ENCODE measurements at places on chromosomes 2 and 18.

GRCh38 chr18:64142904-64143303 is 6.0 kb downstream of the LINC00305 start:
- no peak for DNase-seq

- DNase-seq = no peak
Observed at GRCh38 chr18:6222271-6222670, 192.4 kb downstream of the L3MBTL4 start.

GRCh38 chr2:141515931-141516330 is 614.9 kb downstream of the LRP1B start:
- DNase-seq = no peak

DNA sequence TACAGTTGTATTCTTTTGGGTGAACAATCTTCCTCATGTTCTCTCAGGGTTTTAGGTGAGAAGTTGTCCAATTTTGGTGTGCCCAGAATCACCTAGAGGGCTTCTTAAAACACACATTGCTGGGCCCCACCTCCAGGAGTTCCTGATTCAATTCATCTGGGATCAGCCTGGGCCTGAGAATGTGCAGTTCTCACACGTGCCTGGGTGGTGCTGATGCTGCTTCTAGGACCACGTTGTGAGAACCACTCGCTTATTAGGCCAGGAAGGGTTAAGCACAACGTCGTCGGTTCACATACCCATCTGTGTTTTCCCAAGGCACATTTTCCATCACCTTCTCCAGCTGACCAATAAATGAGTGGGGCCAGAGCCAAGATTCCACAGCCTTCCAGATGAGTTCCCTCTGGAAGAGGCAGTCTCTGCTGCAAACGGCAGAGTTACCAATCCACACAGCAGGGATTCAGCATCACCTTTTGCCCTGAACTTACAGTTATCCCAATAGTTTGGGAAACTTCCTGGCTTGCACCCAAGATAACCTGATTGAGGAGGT is 277.7 kb upstream of the HNRNPA3 start:
- no peak for DNase-seq

DNA sequence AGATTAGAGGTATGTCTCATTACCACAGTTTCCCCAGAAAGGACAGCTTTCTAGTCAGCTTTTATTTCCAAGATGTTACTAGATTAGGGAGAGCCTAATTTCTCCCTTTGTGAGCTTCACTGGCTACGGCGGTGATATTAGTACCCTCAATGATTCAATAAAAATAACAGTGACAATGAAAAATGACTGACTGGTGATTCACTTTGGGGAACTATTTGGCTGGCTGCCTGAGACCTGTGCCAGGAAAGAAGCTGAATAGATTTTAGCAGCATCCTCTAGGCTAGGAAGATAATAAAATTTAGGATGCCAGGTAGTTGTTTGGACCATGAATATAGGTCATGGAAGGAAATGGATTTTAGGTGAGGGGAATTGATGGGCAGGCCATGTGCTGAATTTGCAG is 178.7 kb downstream of the FMNL2 start:
- DNase-seq = no peak

GRCh38 chr18:58937071-58937886 is 72.6 kb downstream of the ZNF532 start:
- no peak for DNase-seq

DNA sequence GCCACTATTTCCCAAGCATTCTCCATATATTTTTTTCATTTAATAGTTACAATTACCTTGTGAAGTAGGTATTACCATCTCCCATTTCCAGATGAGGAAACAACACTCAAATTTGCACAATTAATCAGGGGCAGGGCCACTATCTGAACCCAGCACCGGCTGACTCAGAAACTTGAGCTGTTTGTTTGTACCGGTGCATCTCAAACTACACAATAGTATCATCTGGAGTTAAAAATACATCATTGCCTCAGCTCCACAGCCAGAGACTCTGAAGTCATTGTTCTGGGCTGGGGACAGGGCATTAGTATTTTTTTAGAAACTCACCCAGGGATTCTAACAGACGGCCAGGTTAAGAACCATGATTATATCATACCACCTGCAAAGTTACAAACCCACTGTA is 55.9 kb downstream of the CDCA7 start:
- no peak for DNase-seq

DNA sequence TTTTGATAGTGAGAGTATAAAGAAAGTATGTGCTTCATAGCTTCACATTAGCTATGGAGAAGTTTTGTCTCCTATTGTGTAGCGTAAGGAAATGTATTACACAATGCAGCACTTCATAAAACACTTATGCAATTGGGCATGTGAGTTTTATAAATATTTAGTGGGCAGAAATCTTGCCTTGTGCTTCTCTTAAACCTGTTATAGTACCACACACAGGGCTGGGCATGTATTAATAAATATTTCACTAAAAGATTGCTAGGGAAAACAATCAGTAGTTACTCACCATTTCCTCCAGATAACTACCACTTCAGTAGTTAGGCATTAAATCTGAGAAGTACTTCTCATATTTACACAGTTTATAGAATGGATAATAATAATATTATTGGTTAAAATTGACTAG is 1080.8 kb upstream of the PIK3C3 start:
- no peak for DNase-seq

GRCh38 chr2:70132244-70133126 is 45.2 kb downstream of the PCBP1 start:
- DNase-seq = peak; percentile 50

- DNase-seq = no peak
Observed at GRCh38 chr2:199409759-199410529, 47.8 kb downstream of the SATB2 start.

- no peak for DNase-seq
Observed at GRCh38 chr2:55859875-55860274, 63.7 kb downstream of the EFEMP1 start.

- DNase-seq = no peak
Observed at GRCh38 chr2:156380117-156380645, 47.7 kb upstream of the NR4A2 start.

- DNase-seq = no peak
Observed at GRCh38 chr18:13161276-13161899, 57.2 kb upstream of the LDLRAD4 start.

DNA sequence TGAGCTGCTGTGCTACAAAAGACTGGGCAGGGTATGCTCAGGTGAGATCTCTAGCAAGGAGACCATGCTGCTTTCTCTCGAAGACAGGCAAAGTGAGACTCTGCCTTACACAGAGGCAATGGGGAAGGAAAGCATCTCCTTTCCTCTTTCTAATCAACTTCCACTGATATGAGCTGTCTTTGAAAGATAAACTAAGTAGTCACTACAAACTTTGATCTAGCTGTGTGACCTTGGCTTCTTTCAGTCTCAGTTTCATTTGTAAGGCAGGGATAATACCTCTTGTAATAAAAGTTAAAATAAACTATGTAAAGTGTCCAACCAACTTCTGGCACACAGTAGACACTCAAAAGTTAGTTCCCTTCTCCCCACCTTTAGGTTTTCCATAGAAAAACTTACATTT is 7.5 kb downstream of the CCDC93 start:
- DNase-seq = no peak

DNA sequence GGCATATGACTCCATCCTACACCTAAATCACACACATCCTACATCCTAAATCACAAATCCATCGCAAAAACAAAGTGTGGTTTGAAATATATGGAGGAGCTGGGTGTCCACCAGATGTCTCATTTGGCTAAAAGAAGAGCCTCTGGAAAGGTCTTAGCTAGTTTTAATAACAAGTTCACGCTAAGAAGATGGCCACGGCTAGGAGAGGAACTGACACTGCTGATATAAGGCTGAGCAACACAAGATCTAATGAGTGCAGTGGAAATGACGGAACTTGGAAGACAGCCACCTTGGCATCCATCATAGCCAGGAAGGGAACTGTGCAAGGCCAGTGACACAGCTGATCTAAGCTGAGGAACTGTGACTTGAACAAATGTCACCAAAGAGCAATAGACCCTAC is 60.0 kb upstream of the AGAP1 start:
- DNase-seq = no peak

- DNase-seq = no peak
Observed at GRCh38 chr2:41414486-41415230, 633.2 kb upstream of the PKDCC start.

DNA sequence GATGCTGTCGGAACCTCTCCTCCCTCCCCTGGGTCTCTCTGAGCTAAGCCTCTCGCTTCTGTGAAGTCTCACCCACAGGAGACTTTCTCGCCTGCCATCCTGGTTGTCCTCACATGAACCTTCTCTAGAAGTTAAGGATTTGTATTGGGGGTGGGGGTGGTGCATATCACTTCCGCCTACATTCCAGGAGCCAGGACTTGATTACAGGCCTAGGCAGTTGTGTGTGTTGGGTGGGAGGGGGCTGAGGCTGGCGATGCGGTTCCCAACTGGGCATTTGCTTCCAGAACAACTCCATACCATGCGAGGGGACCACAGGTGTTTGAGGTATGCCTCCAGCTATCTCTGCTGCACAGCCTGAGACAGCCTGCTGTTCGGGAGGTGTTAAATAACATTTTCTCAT is 56.8 kb upstream of the MGAT4A start:
- no peak for DNase-seq

- no peak for DNase-seq
Observed at GRCh38 chr2:232444409-232445148, 11.4 kb upstream of the ALPI start.

- no peak for DNase-seq
Observed at GRCh38 chr18:55317324-55317723, 270.7 kb downstream of the TCF4 start.

GRCh38 chr2:102063941-102064678 is 72.3 kb downstream of the IL1R2 start:
- no peak for DNase-seq

DNA sequence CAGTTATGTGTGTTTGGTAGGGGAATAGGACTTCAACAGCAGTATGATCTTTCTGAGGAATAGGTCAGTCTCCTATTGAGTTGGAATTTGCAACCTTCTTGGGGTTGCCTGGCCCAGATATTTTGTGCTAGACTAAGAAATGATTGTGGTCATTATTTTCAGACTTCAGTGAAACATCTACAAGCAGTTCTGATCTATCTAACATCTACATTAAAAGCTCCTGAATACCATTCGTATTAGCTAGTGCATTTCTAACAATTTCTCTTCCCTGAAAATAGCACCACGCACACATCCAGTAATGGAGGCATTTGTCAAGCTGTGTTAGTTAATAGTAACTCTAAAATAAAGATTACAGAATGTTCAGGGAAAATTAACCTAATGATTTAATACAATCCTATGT is 179.3 kb downstream of the FIGN start:
- no peak for DNase-seq

GRCh38 chr2:226702376-226702775 is 97.2 kb downstream of the IRS1 start:
- DNase-seq = no peak

DNA sequence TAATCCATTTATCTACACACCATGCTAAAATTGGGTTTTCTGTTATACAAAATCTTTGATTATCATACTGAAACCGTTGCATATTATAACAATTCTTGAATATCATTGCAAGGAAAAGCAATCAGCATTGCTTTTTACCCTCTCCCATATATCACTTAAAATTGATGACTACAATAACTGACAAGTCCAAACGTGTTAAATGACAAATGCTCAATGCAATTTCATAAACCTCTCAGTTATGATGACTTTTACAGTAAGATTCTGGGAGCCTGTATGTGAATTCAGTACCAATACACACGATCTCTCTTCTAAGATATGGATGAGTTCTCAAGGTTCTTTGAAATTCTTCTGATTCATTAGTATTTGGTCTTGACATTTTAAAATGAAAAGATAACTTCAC is 368.5 kb upstream of the TRIB2 start:
- DNase-seq = no peak

GRCh38 chr2:37529830-37530415 is 141.5 kb downstream of the CDC42EP3 start:
- no peak for DNase-seq

GRCh38 chr2:203175371-203175770 is 63.4 kb upstream of the CYP20A1 start:
- no peak for DNase-seq

- no peak for DNase-seq
Observed at GRCh38 chr2:106886916-106887758, 1.2 kb upstream of the ST6GAL2 start.

GRCh38 chr18:50847192-50847591 is 27.4 kb upstream of the MRO start:
- DNase-seq = no peak

DNA sequence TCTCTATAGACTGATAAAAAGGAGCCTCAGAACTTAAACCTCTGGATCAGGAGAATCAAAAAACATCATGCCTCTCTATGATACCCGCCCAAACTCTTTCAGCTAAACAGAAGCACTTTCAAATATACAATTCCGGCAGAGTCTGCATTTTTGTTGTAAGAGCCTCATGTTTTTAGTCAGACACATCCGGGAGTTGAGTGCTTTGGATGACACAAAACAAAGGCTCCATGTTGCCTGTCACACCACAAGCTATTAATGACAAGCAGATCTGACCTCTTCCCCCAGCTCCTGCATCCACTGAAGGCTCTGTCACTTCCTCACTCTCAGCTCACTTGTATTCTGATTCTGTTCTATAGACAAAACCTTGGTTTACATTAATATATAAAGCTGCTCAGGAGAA is 33.2 kb downstream of the SLC38A11 start:
- no peak for DNase-seq

DNA sequence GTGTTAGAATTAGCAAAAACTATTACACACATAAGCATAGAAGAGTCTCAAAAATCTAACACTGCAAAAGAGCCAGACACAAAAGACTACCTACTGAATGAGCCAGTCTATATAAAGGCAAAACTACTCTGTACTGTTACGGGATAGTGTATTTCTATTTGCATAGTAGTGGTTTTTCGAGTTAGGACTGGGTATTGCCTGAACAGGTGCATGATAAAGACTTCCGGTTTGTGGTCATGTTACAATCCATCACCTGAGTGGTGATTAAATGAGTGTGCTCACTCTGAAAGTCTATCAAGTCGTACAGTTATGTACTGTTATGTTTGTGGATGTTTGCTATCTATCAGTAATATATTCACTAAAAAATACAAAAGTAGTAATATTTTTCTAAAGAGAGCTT is 523.3 kb upstream of the SYT4 start:
- peak; percentile 35 for DNase-seq

- no peak for DNase-seq
Observed at GRCh38 chr2:39541011-39541930, 104.2 kb upstream of the MAP4K3 start.
